ENCODE measurements at places on chromosomes 4 and X. TPM values are rescaled to one million over a fixed set of nuclear protein-coding genes. Genes with fewer than 3 reads are reported as not detected.

DNA sequence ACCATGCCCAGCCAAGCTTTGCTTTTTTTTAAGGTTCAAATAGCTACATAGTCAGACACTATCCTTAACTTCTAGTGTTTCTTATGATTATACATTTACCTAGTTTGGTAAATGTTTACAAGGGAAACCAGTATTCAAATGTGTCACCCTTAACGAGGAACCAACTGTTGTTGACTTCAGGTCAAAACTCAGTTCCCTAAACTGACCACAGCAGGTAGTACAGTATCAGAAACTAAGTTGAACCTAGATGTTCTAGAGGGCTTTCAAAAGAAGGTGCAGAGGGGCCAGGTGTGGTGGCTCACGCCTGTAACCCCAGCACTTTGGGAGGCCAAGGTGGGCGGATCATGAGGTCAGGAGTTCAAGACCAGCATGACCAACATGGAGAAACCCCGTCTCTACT is 11.3 kb downstream of the GPC4 start:
- H3K4me1 ChIP-seq: peaks cover 15% of the 10 kb centered on the region
- no peaks in the 10 kb centered on the region for H3K27me3 ChIP-seq
- no peak for DNase-seq
- H3K27ac ChIP-seq: no peak overlapping the region
- H3K36me3 ChIP-seq: no peaks in the 10 kb centered on the region

Gene FAT1
- total RNA-seq: 69.5 TPM

DNA sequence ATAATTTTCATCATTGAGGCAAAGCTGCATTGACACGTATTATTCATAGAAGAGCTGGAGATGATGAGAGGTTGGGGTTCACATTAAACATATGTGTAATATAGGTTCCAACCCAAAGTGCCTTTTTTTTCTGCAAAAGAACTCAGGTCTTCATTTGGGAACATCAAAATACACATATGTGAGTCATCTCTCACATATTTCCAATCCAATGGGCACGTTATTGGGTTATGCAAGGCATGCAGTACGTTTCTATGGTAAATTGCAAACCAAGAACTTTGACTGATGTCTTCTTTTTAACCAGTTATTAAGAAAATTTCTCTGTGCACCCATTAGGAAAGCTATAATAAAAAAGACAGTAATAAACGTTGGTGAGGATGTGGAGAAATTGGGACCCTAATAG is 150.3 kb upstream of the FAM9B start:
- no peaks in the 10 kb centered on the region for H3K27me3 ChIP-seq
- no peak for DNase-seq
- H3K4me3 ChIP-seq: no peak overlapping the region
- H3K27ac ChIP-seq: no peak overlapping the region
- H3K4me1 ChIP-seq: no peaks in the 10 kb centered on the region

GRCh38 chr4:155950461-155950860 is 3.2 kb downstream of the CTSO start:
- no peak overlapping the region for H3K4me3 ChIP-seq
- no peaks in the 10 kb centered on the region for H3K27me3 ChIP-seq
- no peaks in the 10 kb centered on the region for H3K36me3 ChIP-seq
- no peaks in the 10 kb centered on the region for H3K4me1 ChIP-seq

GRCh38 chr4:40238008-40238699 is 41.3 kb downstream of the RHOH start:
- H3K4me1 ChIP-seq: no peaks in the 10 kb centered on the region
- no peak overlapping the region for H3K4me3 ChIP-seq
- DNase-seq: no peak
- no peaks in the 10 kb centered on the region for H3K27me3 ChIP-seq

Gene TRIM60
- total RNA-seq: not detected

- no peaks in the 10 kb centered on the region for H3K36me3 ChIP-seq
- H3K4me1 ChIP-seq: no peaks in the 10 kb centered on the region
- H3K4me3 ChIP-seq: no peak overlapping the region
Observed at GRCh38 chrX:78708262-78708661, 39.3 kb upstream of the LPAR4 start.

Gene CXCL9
- not detected for total RNA-seq

- no peak overlapping the region for H3K27ac ChIP-seq
- no peaks in the 10 kb centered on the region for H3K27me3 ChIP-seq
- peaks cover 9% of the 10 kb centered on the region for H3K4me1 ChIP-seq
- no peak overlapping the region for H3K4me3 ChIP-seq
- no peaks in the 10 kb centered on the region for H3K36me3 ChIP-seq
Observed at GRCh38 chr4:127852661-127853060, 28.0 kb upstream of the PLK4 start.

GRCh38 chr4:76822303-76822702 is 75.6 kb downstream of the SOWAHB start:
- H3K27me3 ChIP-seq: no peaks in the 10 kb centered on the region
- no peak overlapping the region for H3K4me3 ChIP-seq
- no peak overlapping the region for H3K27ac ChIP-seq
- no peaks in the 10 kb centered on the region for H3K36me3 ChIP-seq
- no peaks in the 10 kb centered on the region for H3K4me1 ChIP-seq

- no peaks in the 10 kb centered on the region for H3K36me3 ChIP-seq
- no peak for DNase-seq
- H3K4me1 ChIP-seq: no peaks in the 10 kb centered on the region
Observed at GRCh38 chrX:10617186-10617998, 3.0 kb downstream of the MID1 start.
